ENCODE measurements at places on chromosomes 11 and 22. TPM values are rescaled to one million over a fixed set of nuclear protein-coding genes. Genes with fewer than 3 reads are reported as not detected.

The DDTL gene
- 3.1 TPM for total RNA-seq

The APOL6 gene
- total RNA-seq, result 7.7 TPM

The CASTOR1 gene
- 2.4 TPM for total RNA-seq

The KIAA1671 gene
- total RNA-seq, result 0.02 TPM

The OR52B6 gene
- total RNA-seq, result not detected

The KRTAP5-1 gene
- total RNA-seq, result not detected

The OR6A2 gene
- 0.20 TPM for total RNA-seq

The DDI1 gene
- total RNA-seq, result not detected

The GRIK4 gene
- total RNA-seq, result 0.05 TPM

The MS4A2 gene
- total RNA-seq, result not detected

The LRRN4CL gene
- 0.17 TPM for total RNA-seq

The ALDH3B2 gene
- total RNA-seq, result not detected

The OOSP2 gene
- not detected for total RNA-seq

The OR5B21 gene
- total RNA-seq, result 0.71 TPM
